Cortex of kidney (tissue), 1 donor: ENCODE measurements at places on chromosomes 1 and 21.

DNA sequence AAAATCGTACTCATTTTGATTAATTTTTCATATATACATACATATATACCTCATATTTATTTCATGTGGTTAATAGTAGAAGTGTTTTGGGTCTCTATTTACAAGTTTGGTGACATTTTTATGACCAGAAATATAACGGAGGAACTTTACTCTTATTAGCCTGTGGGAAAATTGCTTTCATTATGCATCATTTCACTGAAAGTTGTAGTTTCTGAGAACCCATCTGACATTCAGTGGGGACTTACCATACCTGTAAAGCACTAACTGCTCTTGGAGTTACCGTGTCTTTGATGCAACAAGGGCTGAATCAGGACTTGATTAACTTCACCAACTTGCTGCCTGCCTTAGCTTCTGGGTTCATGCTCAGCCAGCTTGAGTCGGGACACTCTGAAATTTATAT lies 49.9 kb upstream of the ITPKB start:
- DNase-seq = no peak

DNA sequence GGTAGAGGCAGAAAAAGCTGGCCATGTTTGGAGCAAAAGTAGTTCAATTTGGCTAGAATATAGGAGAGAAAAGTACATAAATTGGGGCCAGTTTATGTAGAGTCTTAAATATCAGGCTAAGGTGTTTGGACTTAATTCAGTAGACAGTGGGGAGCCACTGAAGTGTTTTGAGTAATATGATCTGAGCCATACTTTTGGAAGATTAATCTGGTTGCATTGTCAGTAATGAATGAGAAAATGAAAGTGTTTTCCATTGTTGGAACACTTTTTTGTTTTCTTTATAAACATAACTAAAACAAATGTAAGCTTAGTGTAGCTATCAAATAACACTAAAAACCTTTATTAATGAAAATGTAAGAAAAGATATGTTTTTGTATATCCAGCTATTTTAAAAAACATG lies 42.1 kb downstream of the POU2F1 start:
- no peak for DNase-seq

GRCh38 chr1:239301251-239301650 lies 85.1 kb upstream of the CHRM3 start:
- no peak for DNase-seq

- no peak for DNase-seq
These were observed 1.8 kb upstream of the KIF1B start for GRCh38 chr1:10208537-10208936.

DNA sequence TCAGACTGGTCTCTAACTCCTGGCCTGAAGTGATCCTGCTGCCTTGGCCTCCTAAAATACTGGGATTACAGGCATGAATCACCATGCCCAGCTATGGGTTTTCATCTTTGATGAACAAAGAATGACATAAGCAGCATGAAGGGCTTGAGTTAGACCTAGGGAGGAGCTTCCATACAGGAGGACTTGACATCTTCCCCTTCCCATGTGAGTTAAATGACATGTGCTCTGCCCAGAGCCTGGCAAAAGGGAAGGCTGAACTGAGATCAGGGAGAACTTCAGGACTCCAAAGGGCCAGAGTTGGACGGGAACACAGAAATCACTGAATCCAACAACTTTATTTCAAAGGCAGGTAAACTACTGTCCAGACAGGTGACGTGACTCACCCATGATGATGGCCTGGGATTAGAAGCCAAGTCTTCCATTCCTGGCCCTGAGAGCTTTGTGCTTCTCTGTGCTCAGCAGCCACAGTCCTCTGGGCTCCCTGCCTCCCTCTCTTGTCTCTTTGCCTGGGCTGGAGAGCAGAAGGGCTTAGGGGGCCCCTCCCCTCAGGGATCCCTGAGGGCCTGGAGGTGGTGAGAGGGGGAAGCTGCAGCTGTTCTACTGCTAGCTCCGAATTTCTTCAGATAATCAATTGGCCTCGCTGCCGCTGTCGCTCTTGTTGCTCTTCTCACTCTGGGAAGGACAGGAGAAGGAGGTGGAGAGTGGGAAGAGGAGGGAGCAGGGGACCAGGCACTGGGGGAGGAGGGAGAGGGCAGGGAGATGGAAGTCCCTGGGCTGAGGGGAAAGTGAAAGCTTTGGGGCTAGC lies 7.6 kb downstream of the NHLH1 start:
- no peak for DNase-seq

DNA sequence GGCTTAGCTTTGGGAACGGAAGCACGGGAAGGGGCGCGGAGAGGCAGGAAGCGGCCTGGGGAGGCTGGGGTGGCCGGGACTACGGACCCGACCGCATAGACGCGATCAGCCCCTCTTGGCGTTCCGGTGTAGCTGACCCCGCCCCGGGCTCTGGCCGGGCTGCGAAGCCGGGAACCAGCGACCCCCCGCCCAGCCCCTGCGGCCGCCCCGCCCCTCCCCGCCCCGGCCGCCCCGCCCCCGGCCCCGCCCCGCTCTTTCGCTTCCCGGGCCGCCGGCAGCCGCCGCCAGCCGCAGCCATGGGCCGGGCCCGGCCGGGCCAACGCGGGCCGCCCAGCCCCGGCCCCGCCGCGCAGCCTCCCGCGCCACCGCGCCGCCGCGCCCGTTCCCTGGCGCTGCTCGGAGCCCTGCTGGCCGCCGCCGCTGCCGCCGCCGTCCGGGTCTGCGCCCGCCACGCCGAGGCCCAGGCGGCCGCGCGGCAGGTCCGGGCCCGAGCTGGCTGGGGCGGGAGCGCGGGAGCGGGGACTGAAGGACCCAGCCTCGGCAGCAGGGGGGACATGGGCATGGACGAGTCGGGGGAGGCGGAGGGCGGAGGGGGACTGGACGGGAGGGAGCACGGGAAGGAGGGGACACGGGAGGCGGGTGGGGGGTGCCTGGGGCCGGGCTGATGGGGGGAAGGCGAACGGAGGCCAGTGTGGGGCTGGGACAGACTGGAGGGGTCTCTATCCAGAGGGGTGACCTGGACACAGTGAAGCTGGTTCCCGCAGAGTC lies at the start of gene SELENON:
Gene SELENON (plus strand): TSS at position 259 of the 768 bp plus-strand sequence. CDS start 38 bp downstream, at position 297.
- DNase-seq = no peak

DNA sequence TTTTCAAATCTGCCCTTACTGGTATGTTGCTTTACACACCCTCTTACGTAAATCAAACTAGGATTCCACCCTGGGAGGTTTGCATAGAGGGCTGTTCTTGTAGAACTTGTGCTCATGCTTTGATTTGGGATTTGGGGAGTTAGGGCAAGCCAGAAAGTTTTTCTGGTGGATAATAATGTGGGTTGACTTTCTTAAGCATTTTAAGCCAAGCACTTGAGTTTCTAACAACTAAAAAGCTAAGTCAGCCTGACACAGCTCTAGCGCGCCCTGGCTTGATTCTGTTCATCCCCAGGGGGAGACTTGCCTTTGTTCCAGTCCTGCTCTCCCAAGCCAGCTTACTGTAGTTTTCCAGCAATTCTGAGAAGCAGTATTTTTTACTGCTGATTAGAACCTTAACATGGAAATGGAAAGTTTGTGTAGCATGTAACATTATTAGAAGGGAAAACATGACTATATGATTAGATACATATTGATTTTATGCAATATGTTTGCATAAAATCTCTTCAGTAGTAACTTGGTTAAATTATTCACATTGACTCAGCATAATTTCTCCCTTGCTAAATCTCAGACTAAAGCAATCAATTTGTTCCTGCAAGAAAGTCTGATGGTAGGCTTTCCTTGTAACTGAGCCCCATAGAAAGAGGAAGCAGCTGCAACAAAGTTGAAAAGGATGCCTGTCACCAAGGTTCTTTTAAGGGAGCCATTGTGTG lies 11.0 kb upstream of the PGD start:
- no peak for DNase-seq

GRCh38 chr21:39669976-39670661 lies 57.4 kb downstream of the B3GALT5 start:
- no peak for DNase-seq

- DNase-seq = no peak
These were observed 40.2 kb downstream of the FOXD2 start for GRCh38 chr1:47478090-47478489.

DNA sequence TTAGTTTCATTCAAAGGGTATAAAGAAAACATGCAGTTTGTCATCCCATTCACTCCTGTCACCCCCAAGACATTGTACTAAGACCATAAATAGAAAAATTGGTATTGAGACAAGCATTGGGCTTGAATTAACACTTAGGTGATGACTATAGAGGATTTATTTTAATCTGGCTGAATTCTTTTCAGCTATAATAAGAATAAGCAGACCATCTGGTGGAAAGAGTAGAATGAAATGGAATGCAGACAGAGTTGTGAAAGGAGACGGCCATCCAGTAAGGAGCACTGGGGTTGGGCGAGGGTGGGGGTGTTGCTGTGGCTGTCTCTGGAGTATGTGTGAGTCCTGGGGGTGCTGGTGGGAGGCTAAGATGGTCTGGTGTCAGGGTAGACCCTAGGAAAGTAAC lies 125.0 kb upstream of the IVNS1ABP start:
- DNase-seq = no peak

DNA sequence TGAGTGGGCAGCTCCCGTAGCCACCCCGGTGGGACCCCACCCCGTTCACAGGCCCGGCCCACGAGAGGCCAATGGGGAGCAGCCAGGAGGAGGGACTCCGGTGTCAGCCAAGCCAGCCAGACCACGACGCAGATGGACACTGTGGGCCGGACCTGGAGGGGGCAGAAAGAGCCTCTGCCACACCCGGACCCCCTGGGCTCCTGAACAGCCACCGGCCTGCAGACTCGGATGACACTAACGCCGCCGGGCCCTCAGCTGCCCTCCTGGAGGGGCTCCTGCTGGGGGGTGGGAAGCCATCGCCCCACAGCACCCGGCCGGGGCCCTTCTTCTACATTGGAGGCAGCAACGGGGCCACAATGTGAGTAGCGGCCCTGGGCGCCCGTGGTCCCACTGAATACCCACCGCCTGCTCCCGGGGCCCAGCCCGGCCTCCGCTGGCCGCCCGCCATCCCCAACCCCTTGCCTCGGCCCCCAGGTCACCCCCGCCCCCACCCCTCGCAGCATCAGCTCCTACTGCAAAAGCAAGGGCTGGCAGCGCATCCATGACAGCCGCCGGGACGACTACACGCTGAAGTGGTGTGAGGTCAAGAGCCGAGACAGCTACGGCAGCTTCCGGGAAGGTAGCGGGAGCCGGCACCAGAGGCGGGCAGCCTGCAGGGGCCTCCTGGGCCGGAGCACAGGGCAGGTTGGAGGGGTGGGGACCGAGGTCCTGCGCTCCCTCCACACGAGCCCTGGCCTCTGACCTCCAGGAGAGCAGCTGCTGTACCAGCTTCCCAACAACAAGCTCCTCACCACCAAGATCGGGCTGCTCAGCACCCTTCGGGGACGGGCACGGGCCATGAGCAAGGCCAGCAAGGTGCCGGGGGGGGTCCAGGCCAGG lies 6.5 kb downstream of the TTLL10 start:
- no peak for DNase-seq

- DNase-seq = no peak
These were observed 1.3 kb downstream of the AGO3 start for GRCh38 chr1:35932158-35932636.

DNA sequence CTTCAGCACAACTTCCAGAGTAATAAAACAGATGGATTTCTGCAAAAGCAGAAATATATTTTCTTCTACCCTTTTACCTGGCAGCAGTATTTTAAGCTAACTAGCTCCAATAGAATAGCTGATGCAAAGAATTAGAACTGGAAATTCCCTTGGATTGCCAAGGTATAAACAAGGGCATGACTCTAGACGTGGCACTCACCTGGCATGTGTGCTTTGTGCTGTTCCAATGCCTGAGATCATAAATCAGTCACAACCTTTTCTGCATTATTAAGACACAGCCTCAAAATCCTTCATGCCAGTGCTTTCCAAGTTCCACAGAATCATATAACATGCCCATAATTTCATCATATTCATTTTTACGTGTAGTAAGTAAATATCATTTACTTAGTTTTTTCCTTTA lies 1048.7 kb downstream of the ADGRL2 start:
- DNase-seq = no peak

DNA sequence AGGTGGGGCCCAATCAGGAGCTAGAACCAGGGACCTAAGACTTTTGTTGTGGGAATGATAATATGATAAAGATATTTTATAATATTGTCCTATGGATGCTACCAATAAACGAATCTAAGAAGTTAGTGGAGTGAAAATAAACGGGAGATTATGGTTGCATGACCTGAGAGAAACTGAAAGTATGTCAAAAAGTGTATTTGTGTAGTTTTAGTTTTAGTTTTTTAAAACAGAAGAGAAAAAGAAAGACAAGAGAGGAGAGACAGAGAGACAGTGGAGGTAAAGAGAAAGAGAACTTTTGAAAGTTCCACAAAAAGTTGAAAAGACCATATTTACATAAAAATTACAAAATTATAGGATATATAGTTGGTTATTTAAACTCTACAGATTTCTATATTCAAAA lies 64.1 kb upstream of the TMPRSS15 start:
- no peak for DNase-seq

GRCh38 chr1:185727726-185728125 lies 6.5 kb upstream of the HMCN1 start:
- no peak for DNase-seq

GRCh38 chr1:96682056-96682455 lies 39.5 kb upstream of the PTBP2 start:
- no peak for DNase-seq

GRCh38 chr1:200252531-200252930 lies 157.3 kb downstream of the ZNF281 start:
- no peak for DNase-seq

GRCh38 chr1:55749975-55750627 lies 534.9 kb upstream of the USP24 start:
- DNase-seq = no peak

GRCh38 chr1:19824036-19824435 lies 9.0 kb upstream of the RNF186 start:
- DNase-seq = no peak

DNA sequence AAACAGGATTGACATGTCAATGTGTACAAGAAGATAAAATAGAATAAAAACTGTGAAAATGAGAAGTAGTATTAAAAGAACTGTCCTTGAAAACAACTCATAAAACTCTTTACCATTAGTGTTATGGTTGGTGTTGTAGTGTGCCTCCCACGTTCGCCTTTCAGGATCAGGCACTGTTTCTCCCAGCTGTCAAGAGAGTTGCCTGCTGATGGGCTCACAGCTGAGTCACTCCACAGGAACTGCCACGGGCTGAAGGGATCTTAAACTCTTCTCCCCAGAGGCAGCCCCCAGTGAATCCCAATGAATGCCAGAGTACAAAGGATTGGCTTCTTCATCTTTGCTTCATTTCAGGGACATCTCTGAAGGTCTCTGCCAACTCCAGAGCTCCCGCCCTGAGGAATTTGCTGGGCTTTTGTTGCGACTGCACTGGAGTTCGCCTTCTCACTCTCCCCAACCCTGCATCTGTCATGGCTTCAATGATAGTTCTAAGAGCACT lies 119.6 kb downstream of the ADGRL2 start:
- no peak for DNase-seq

- DNase-seq = no peak
These were observed 37.2 kb downstream of the WNT4 start for GRCh38 chr1:22105611-22106207.

DNA sequence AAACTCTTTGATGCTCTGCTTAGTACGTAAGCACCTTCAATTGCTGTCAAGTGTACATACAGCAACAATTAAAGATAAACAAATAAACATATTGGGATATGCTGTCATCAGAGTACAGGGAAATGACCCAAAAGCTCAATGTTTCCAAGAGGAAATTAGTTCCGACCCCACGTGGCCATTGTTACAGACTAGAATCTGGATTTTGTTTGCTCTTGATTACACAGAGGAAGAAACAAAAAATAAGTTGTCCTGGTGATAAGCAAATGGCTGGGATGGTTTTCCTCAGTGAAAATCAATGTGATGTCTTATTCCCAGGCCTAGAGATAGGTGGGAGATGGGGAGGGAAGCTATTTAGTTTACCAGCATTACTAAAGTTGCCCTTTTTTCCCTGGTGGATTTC lies 113.0 kb upstream of the UBE2U start:
- DNase-seq = no peak

GRCh38 chr1:8858888-8859706 lies 19.4 kb downstream of the ENO1 start:
- no peak for DNase-seq
